T1000 (cell line): ENCODE measurements at places on chromosomes 12 and 14.

- DNase-seq, result no peak
Measured at GRCh38 chr12:27142101-27142721, 59.8 kb upstream of the C12orf71 start.

GRCh38 chr12:86681060-86681459 is 424.9 kb upstream of the MGAT4C start:
- no peak for DNase-seq

- no peak for DNase-seq
Measured at GRCh38 chr14:65731933-65732506, 319.5 kb downstream of the FUT8 start.

DNA sequence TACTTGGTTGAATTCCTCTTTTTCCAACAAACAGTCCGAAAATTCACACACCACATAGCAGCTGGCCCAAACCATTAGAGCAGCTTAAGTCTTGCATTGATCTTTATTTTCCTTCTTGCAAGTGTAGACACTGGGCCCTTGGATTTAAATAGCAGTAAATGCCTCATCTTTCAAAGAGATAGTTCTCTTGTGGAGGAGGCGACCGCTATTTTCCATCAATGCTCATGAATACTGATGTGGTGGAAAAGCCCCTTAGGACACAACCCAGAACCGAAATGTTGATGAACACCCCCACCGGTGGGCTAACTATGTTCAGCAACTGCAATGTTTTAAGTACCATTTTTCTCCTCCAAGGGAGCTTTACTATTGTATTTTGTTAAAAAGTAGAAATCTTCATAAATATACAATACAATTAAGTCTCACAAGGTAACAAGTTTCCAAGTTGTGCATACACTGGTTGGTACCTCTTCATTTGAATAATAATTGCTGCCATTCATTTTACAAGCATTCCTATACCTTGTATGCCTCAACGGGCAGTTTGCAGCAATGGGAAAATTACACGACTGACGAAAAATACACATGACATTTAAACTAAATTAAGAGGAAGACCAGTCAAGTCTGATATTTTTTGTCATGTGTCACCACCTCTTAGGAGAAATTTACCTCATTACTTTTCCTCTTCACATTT is 18.0 kb downstream of the NIN start:
- DNase-seq, result no peak

DNA sequence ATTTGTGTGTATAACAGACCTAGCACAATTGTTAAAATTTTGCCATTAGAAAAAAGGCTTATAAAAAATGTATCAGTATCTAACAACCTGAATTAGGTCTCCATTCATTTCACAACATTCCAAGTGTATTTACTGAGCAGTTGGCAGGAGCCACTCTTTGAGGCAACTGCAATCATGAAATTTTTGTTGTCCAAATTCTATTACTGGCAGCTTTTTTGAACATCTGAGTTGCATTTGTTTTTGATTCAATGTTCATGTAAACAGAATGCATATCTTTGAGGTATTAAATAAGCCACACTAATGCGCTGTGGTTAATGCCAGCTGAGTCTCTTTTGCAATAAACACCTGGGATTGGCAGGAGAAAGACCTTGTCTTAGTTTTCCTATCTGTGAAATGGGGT is 8.7 kb downstream of the KITLG start:
- no peak for DNase-seq
